ENCODE measurements at places on chromosomes 1 and 21.

DNA sequence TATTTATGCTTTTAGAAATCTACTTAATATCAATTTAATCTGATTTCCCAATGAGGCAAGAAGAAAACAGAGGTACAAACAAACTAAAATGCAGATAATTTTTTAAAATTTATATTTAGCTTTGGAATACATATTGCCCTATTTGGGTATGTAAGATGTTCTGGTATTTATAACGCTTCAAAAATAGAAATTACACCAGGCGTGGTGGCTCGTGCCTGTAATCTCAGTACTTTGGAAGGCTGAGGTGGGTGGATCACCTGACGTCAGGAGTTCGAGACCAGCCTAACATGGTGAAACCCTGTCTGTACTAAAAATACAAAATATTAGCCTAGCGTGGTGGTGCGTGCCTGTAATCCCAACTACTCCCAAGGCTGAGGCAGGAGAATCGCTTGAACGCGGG, 13.3 kb downstream of the ITGB3BP start:
- DNase-seq = no peak

- DNase-seq = no peak
Observed at GRCh38 chr1:151570819-151571218, 30.7 kb downstream of the TUFT1 start.

- no peak for DNase-seq
Observed at GRCh38 chr1:15618077-15618654, 908 bp downstream of the DDI2 start.

- no peak for DNase-seq
Observed at GRCh38 chr1:15992582-15993500, 11.2 kb upstream of the SRARP start.

GRCh38 chr1:172283766-172284165, 136.7 kb upstream of the C1orf105 start:
- no peak for DNase-seq

GRCh38 chr1:75969550-75969949, 37.3 kb upstream of the ASB17 start:
- no peak for DNase-seq

Data from NT2/D1 (cell line).